ENCODE measurements at places on chromosomes 2 and 18. TPM values are rescaled to one million over a fixed set of nuclear protein-coding genes. Genes with fewer than 3 reads are reported as not detected.

Gene SEPTIN10
- polyA plus RNA-seq, result not detected

Gene L3MBTL4
- 3.9 TPM for polyA plus RNA-seq

DNA sequence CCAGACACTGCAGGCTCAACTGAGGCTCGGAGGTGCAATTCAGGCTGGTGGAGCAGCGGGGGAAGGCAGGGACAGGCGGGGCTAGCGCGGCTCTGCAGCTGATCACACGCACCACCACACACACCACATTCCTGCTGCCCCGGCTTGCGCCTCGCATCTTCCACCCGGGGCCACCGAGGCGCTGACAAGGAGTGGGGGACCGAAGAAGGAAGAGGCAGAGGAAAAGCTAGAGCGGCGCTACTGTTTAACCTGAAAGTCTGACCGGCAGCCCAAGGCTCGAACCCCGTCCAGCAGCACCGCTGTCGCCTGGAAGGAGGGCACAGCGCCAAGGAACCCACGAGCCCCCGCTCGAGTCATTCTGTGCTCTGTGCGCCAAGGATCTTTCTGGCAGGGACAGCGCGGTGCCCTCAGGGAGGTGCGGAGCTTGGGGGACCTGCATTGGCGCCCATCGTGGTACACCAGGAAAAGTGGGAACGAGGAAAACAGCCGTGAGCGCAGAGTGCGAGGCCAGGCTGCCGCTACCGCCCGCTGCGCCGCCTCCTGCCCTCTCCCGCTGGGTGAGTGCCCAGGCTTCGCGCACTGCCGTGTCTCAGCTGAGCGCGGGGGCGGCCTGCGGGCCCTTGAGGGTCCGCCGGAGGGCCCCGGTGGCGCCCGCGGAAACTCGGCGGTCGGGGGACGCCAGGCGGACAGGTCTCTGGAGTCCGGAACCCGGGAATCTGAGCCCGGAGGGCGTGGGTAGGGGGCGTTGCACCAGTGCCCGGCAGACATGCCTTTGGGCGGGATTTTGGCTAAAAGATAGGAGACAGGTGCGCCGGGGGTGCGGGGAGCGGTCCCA, 860 bp upstream of the KCNJ3 start:
- no peak overlapping the region for H3K27ac ChIP-seq
- no peak overlapping the region for H3K4me3 ChIP-seq
- H3K27me3 ChIP-seq, result no peaks in the 10 kb centered on the region
- DNase-seq, result no peak
- H3K36me3 ChIP-seq, result peaks cover 3% of the 10 kb centered on the region
- H3K4me1 ChIP-seq, result no peaks in the 10 kb centered on the region

Gene IRS1
- polyA plus RNA-seq, result not detected

DNA sequence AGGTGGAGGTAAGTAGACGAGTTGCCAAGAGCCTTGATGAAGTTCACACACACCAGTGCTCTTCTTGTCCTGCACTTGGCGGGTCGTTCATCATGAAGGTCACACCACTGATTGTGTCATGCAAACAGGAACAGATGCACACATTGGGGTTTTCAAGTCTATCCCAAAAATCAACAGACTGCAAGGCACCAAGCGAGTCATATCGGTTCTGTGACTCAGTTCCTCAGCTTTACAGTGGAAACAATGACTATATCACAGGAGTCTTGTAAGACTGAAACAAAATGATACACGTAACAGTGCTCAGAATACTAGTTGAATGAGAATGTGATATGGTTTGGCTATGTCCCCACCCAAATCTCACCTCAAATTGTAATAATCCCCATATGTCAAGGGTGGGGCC, 526.9 kb upstream of the ID2 start:
- DNase-seq, result no peak
- peaks cover 33% of the 10 kb centered on the region for H3K4me1 ChIP-seq
- H3K27me3 ChIP-seq, result peaks cover 7% of the 10 kb centered on the region
- H3K4me3 ChIP-seq, result no peak overlapping the region

DNA sequence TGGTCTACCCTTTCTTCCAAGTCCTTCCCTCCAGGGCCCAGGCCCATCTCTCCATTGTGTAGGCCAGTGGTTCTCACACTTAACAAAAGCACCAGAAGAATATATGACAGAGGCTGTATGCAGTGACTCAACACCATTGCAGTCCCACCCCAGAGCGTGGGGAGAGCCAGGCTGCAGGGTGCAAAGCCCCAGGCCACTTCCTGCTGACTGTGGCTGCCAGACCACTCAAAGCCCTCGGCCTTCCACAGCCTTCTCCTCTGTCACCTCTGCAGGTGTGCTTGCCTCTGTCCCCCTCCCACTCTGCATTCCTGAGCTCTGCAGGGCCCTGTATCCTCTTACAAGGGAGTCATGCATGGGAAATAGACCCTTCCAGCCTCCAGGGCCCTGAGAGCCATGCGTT, 40.4 kb upstream of the ARHGEF4 start:
- H3K4me3 ChIP-seq, result peak overlapping the region; percentile 76
- peaks cover 49% of the 10 kb centered on the region for H3K4me1 ChIP-seq
- H3K27ac ChIP-seq, result peak overlapping the region; percentile 91
